Left ventricle myocardium superior (tissue), 1 donor: ENCODE measurements at places on chromosomes 11 and 22.

- peak; percentile 81 for DNase-seq
Observed at GRCh38 chr22:38415561-38416321, 39.3 kb downstream of the KCNJ4 start.

GRCh38 chr11:119350302-119350701 lies 3.8 kb upstream of the MFRP start:
- no peak for DNase-seq

GRCh38 chr11:24312464-24313238 lies 184.2 kb upstream of the LUZP2 start:
- no peak for DNase-seq

GRCh38 chr22:45881524-45881875 lies 95.5 kb downstream of the WNT7B start:
- DNase-seq = no peak

DNA sequence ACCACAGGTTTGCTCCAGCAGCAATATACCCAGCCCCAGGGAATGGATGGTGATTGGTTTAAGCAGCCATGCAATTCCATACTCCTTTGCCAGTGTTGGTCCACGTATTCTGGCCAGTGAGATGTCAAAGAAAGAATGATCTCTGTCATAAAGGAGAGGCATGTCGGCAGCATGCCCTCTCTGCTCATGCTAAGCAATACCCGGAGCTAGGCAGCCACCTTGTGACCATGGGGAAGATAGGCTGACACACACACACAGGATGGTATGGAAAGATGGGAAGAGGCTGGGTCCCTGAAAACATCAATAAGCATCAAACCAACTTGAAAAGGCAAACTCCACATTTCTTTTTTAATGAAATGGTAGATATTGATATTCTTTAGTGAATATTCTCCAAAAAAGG lies 5.1 kb downstream of the ABCC8 start:
- no peak for DNase-seq

DNA sequence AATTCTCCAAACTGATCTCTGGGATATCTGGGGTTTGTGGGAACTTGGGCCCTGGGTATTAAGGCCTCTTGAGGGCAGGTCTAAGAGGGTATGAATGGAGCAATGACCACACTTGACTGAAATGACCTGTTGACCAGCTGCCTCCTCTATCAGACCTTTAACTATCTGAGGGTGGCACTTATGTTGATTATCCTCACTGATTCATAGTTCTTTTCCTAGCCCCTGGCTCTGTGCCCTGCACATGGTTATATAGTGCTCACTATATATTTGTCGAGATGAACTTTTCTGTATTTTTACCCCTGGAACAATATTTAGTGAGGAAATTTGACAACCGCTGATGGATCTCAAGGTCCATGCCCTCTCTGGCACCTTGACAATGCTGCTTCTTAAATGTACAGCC lies 305.5 kb upstream of the PLET1 start:
- no peak for DNase-seq

DNA sequence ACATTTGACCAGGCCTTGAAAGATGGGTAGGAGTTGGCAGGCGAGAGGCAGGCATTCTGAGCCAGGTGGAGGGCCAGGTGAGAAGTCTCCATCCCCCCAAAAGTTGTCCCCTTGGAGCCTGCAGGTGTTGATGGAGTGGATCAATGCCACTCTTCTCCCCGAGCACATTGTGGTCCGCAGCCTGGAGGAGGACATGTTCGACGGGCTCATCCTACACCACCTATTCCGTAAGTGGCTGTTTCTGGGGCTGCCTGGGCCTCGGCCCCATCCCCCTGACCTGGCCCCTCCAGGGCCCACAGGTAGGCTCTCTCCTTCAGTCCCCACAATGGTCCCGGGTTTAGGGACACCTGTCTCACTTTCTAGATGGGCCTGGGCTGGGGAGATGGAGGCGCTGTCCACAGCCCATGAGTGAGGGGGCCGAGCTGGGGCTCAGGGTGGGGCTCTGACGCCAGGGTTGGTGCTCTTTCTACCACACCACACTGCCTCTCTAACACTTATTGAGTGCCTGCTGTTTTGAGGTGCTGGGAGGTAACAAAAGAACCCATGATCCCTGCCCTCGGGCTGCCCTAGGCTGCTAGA lies 7.0 kb downstream of the PARVG start:
- no peak for DNase-seq

GRCh38 chr11:3840870-3841425 lies at the start of gene RHOG:
RHOG (minus strand) TSS chr11:3840959; CDS start chr11:3828138, 12,821 bp downstream.
- DNase-seq = peak; percentile 88

DNA sequence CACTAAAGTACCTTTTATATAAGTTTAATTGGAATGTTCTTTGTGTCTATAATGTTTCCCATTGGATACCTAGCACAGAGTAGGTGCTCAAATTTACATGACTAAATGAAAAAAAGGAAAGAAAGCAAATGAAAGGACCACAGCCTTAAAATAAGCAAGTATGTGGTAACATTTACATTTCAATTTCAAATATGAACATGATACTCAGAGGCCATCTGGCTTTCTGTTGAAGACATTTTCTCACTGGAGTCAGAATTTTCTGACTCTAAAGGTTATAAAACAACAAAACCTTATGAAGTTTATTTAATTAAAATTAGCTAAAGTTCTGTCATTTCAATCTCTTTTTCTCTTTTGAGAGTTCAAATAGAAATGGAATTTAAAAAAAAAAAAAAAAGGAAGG lies 904 bp upstream of the ANGPTL5 start:
- no peak for DNase-seq

DNA sequence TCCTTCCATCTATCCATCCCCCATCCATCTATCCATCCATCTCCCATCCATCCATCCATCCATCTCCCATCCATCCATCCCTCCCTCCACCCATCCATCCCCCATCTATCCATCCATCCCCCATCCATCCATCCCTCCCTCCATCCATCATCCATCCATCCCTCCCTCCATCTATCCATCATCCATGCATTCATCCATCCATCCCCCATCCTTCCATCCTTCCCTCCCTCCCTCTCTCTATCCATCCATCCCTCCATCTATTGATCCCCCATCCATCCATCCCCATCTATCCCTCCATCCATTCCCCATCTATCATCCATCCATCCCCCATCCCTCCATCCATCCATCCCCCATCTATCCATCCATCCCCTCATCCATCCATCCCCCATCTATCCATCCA lies 96.7 kb downstream of the MPPED1 start:
- no peak for DNase-seq

GRCh38 chr11:41978945-41979344 lies 519.5 kb upstream of the LRRC4C start:
- DNase-seq = no peak

GRCh38 chr11:118048472-118049370 lies 28.2 kb upstream of the TMPRSS4 start:
- DNase-seq = peak; percentile 17

DNA sequence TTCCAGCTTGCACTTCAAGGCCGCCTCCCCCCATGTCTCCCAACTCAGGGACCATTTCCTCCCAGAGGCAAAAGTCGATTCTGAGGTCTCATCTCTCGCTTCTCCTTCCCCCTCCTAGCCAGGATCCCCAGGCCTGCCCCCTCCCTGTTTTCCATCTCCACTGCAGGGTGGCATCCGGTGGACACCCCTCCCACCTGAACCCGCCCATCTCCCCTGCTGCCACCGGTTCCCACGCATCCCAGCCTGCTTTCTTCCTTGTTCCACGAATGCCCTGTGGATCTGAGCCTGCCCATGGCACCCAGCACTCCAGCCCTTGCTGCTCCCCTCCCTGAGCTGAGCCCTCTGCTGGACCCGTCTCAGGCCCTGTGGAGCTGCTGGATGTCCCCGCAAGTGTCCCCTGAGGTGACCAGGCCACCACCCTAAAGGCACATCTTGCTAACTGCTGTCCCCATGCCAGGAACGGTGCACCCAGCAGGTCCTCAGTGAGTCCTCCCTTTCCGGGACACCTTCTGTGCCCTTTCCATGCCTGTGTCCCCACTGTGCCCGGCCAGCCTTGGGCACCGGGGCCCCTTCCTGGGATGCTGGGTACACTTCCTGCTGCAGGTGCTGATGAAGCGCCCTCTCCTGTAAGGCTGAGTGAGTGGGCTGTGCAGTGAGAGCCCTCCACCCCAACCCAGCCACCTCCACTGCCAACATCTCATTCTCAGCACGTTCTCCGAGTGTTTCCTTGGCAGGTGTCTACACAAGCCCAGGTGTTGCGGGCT lies 936 bp downstream of the IL17REL start:
- DNase-seq = no peak

DNA sequence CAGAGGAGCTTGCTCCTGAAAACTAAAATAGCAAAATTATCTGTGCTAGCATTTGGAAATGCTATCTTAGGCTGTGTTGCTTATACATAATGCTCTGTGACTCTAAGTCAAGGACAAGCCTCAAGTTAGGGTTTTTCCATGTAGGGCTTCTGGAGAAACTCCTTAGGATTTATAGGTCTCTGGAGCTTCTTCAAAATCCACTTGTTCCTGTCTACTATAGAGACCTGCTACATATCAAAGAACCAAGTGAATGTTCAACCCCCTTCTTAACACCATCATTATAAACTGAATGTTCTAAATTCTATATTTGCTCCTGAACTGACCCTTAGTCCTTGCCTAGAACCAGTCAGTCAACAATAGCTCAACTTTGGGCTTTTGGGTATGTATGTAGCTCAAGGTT lies 523.1 kb upstream of the CCDC90B start:
- no peak for DNase-seq

DNA sequence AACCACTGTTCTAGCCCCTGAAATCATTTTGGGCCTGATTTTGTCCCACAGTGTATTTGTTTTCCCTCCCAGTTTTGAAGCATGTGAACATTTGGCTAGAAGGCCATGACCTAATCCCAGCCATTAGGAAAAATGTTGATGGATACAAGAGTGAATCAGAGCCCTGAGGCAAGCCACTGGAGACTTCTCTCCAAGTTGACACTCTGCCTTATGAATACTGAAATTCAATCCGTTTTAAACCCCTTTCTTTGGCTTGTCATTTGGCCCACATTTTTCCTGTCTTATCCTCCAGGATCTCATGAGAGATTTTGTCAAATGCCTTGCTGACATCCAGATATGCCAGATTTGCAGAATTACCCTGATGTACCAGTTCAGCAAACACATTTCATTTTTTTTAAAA lies 158.8 kb downstream of the FAT3 start:
- DNase-seq = no peak

DNA sequence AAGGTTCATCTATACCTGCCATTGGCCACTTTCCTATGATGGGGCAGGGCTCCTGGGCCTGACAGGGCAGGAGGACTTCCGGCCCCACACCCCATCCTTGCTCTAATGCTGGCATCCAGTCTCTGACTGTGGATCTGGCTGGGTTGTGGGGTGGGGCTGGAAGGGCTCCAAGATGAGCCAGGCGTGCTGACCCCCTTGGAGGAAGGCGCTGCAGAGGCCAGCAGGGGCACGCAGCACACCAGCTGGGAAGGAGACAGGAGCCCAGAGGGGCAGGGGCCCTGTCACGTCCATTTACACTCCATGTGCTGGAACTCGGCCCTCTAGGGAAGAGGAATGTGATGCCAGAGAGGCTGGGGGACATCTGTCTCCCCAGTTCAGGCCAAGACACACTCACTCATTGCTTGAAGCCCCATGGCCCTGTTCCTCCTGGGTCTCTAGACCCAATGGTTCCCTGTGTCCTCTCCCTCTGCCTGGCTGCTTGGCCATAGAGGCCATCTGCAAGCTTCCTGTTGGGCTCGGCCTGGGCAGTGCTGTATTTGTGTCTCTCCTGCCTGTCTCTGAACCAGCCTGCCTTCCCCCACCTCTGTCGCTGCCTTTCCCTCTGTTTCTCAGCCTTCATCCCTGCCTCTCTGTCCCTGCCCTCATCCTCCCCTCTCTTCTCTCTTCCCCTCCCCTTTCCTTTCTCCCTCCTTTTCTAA lies 67.5 kb upstream of the NECTIN1 start:
- no peak for DNase-seq

GRCh38 chr11:103806130-103806895 lies 230.1 kb upstream of the DDI1 start:
- DNase-seq = no peak

GRCh38 chr11:71498091-71498490 lies 29.0 kb upstream of the KRTAP5-7 start:
- DNase-seq = peak; percentile 7

- DNase-seq = no peak
Observed at GRCh38 chr22:42303396-42304323, 33.2 kb upstream of the TCF20 start.

DNA sequence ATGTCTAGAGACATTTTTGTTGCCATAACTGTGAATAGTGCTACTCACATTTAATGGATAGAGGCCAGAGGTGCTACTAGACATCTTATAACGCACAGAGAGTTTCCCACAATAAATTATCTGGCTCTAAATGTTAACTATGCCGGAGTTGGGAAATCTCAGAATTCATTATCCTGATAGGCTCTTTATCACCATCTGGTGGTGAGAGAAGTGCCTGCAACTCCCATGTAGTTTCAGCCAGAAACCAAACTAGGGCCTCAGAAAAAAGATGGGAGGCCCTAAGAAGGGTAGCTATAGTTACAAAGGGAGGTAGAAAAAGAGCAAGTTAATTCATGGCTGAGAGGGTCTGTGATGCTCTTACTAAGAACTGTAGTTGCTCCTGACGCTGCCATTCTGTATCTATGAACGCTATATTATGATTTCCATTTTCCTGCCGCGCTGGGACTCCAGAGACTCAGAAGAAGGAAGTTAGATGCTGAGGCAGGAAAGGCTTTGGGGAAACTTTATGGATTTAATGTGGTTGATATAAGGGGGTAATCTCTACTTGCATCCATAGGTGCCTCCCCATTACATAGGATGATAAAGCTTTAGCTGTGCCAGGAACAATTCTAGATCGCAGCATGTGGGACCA lies 22.9 kb upstream of the MRPL17 start:
- no peak for DNase-seq
